Airway epithelial cell (primary cell): ENCODE measurements at places on chromosomes 12 and 14. TPM values are rescaled to one million over a fixed set of nuclear protein-coding genes. Genes with fewer than 3 reads are reported as not detected.

The TMEM253 gene
- 0.09 and 0.49 TPM in 2 replicates for total RNA-seq

The TTC9 gene
- total RNA-seq = 14.1 and 16.3 TPM in 2 replicates

The MYO1H gene
- total RNA-seq = 0.14 and 1.3 TPM in 2 replicates

The ARF6 gene
- 84.6 and 115 TPM in 2 replicates for total RNA-seq

The CFAP54 gene
- 0.05 and 0.63 TPM in 2 replicates for total RNA-seq

The MUCL1 gene
- 4.7 TPM in 1 of 2 replicates, not detected in the other for total RNA-seq

The POTEM gene
- total RNA-seq = not detected in 2 replicates
